ENCODE measurements at places on chromosomes 3 and 15.

GRCh38 chr15:64775551-64776401 is at the start of gene RBPMS2:
Gene RBPMS2, minus strand, starts transcription at chr15:64775589. Its CDS starts 270 bp downstream, at chr15:64775319.
- no peak for DNase-seq

GRCh38 chr3:183212565-183212964 is 40.5 kb upstream of the B3GNT5 start:
- no peak for DNase-seq

GRCh38 chr3:58668247-58668646 is 1.7 kb upstream of the FAM3D start:
- no peak for DNase-seq

DNA sequence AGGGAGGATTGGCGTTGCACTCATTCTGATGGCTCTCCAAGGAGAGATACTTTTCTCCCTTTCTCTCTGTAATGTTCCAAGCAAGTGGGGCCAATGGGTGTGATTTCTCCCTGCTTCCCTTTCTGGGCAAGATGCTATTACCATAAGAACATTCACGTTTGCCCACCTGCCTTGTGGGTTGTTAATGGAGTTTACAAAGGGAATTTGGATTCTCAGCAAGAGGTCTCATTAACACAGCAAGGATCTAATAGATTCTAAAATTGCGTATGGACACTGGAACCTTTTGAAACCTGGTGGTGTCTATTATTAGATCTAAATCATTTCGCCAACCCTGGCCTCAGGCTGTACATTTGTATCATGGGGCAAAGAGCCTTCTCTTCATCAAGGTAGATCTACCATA is 74.1 kb downstream of the SLCO3A1 start:
- DNase-seq: no peak
